ENCODE measurements at places on chromosomes 11 and 22.

GRCh38 chr11:82995754-82996398, 75.8 kb downstream of the RAB30 start:
- DNase-seq: no peak

- DNase-seq: no peak
Measured at GRCh38 chr22:36702842-36703215, 723 bp downstream of the CACNG2 start.

DNA sequence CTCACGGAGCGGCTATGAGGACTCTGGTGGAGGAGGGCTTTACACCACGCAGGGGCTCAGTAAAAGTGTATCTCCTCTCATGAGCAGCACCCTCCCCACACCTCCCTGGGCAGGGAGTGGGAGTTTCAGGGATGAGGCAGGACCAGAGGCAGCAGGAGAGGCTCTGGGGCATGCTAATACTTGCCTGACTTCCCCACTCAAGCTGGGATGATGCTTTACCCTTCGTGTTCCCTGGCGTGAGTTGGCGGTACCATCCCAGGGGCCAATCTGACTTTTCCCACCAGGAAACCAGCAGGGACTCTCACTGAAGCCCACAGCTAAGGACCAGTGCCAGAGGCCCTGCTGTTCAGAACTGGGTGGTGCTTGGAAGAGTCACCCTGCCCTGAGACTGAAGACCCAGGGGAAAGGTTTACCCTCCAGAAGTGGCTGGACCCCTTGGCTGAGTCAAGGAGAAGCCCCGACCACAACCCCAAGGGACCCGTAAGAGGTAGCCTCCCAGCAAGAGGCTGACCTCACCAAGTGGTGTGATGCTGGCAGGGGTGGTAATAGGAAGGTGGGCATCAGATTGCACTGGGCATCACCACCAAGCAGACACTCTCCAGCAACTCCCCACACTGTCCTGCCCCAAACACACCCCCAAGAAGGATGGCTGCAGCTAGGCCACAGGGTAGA, 65.6 kb downstream of the THAP12 start:
- no peak for DNase-seq

- no peak for DNase-seq
Measured at GRCh38 chr11:45761659-45762058, 43.3 kb upstream of the SLC35C1 start.

DNA sequence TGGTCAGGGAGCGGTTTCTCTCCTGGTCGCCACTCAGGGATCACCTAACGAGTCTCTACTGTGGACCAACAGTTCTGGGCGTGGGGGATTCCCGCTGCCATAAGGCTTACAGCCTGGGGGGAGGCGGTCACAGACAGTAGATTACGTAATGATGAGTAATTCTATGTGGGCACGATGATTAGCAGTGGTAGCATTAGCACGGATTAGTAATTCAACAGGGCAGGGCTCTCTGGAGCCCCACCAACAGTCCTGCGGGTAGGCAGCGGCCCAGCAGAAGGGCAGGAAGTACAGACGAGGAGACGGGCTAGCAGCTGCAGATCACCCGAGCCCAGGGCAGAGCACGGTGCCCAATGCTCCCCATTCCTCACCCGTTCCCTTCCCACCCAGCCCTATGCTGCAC, 3.6 kb downstream of the SHISAL1 start:
- DNase-seq: peak; percentile 27

- DNase-seq: no peak
Measured at GRCh38 chr11:119335091-119335654, 846 bp downstream of the RNF26 start.

GRCh38 chr11:132357811-132358572, 987.6 kb downstream of the NTM start:
- DNase-seq: no peak

DNA sequence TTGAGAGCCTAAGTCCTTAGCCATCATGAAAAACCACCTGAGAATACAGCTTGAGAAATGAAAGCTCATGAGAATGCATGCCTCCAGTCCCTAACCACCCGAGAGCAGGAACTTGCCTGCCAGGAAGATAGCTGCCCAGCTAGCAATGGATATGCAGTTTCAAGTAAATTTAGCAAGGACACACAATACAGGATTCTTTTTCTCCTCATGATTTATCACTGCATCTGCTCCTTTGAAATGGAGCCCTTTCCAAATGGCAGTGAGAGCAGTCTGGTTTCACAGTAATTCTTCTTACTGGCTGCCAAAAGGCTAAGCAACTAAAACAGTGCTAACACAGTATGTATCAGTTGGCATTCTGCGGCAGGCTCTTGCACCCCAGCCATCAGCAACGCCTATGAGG, 109.9 kb downstream of the MICAL3 start:
- DNase-seq: no peak

DNA sequence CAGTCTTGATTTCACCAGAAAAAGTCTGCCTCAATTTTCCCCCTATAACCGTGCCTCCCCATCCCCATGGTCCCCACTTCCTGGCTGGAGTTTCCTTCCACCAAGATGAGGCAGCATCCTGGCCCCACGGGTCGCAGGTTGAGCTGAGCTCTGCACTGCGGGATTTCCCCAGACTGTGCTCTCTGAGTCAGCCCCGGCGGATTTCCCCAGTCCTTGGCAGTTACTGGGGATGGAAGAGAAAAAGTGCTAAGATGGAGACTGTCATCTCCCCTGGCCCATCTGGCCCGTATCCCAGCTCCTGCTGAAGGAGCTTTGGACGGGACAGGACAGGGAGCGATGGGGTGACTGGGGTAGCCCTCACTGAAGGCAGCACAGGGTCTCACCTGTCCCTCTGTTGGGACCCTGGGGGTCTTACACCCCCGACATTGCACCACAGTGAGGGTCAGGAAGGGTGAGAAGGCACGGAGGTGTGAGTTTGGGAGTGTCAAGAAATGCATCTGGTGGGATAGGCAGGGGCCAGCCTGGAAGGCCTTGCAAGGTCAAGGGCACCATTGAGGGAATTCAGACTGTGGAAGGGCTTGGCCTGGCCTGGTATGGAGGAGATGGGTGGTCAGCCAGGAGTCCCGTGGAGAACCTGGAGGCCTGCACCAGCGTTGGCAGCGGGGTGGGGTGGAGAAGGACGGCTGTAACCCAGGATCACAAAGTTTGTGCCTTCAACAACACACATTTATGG, 36.5 kb downstream of the NADSYN1 start:
- peak; percentile 3 for DNase-seq

DNA sequence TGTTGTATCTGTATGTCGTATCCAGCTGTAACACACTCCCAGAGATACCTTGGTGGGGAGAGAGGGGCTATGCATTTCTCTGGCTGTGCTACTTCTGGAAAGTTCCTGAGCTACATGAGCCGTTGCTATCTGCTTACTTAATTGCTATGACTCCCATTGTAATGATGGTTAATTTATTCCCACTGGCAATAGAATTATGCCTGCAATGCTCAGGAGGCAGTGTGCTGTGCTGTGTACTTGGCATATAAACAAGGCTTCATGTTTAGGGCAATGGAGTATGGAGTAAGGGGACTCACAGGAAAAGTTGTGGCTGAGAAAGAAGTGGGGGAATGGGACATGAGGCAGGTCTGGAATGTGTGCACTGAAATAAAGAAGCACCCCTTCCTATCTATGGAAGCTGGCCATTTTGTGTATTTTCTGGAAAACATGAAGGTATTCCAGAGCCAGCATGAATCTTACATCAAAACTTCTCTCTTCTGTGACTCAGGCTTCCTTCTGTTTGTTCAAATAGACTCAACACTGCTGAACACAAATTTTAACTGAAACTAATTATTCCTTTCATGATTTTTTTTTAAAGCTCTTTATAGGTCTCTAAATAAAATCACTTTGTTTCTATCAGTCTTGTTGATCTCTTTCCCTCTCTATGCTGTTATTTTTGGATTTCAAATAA, 40.6 kb downstream of the CD44 start:
- no peak for DNase-seq

DNA sequence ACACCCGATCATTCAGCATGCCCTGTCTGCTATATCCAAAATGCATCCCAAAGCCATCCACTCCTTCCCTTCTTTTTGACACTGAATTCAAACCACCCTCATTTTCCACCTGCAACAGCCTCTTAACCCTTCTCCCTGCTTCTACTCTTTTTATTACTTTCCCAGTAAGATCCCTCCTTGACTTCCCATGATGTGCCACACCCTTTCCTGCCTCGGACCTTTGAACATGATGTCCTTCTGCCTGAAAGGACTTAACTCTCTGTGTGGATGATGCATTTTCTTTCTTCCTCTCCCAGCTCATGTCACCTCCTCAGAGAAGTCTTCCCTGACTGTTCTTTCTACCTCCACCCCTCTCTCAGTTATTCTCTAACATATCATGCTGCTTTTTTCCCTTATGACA, 36.5 kb downstream of the HTR3A start:
- no peak for DNase-seq

DNA sequence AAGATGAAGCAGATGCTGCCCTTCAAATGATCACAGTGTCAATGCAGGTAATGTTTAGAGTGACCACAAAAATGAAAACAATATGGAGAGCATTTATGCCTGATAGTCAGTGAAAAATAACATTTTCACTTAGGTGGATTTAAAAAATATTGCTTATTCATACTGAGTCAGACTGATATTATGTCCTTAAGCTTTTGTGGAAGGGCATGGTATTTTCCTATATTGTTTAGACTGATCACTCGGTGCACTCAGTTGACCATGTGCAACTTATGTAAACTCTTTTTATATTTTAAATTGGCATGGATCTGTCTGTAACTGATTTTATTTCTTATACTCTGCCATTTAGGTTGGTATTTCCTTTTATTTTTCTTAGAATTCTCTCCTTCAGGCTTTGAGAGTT, 106.6 kb downstream of the DYNC2H1 start:
- no peak for DNase-seq

GRCh38 chr11:22467248-22467647, 129.1 kb downstream of the SLC17A6 start:
- no peak for DNase-seq

DNA sequence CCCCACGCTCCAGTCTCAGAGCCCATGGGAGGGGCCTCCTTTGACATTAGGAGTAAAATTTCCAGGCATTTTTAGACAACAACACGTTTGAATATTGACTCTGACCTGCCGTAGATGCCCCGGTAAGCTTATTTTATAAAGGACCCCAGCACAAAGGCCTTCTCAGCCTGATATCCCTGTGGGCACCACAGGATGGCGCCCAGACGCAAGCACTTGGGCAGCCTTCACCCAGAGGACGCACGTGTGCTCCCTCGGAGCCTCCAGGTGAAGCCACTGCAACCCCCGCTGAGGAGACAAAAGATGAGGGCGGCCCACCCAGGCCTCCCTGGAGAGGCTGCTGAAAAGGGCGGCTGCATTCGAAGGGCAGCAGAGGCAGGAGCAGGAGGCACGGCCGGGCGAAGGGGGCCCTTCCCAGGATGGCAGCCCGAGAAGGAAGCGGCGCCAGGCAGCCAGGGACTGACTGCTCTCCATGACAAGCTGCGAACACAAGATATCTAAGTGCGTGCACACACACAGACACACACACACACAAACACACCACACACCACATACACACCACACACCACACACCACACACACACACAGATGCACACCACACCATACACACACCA, 15.2 kb upstream of the TH start:
- DNase-seq: peak; percentile 17

All from SW 1271 (cell line).